ENCODE measurements at places on chromosomes 7 and 10.

DNA sequence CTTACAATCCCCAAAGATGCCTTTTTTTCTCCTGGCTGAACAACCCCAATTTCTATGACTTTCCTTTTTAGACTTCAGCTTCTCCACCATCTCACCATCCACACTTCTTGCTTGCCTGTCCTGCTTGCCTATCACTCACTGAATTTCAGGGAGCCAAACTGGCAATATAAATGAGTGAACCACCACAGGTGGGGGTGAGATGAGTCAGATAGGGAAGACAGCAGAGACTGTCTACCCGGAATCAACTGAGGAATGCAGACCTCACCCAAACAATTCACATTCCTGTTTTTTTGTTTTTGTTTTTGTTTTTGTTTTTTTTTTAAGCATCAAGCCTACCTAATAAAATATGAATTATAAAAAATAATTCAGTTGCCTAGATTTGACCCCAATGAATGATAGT, 273.8 kb downstream of the NRG3 start:
- DNase-seq, result no peak

DNA sequence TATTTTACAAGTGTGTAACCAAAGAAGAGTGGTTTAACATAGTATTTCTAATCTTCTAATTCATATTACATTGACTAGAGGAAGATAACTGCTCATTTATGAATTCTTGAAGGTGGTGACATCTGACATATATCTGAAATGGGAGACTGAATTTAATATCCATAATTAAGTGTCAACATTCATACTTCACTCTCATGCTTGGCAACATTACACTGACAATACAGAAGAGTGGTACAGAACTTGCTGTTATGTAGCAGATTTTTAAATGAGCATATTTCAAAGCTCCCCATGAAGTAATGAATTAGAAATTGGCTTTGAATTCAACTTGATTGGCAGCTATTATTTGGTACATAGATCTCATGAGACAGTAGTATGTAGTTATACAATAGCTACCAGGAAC, 125.8 kb upstream of the POT1 start:
- DNase-seq, result no peak

- no peak for DNase-seq
These were observed 191.9 kb downstream of the ELFN1 start for GRCh38 chr7:1861799-1862458.

GRCh38 chr10:71598621-71599055, 120.9 kb downstream of the C10orf105 start:
- DNase-seq, result no peak

- DNase-seq, result no peak
These were observed 16.2 kb upstream of the ICA1 start for GRCh38 chr7:8278183-8278582.

GRCh38 chr7:38535073-38535472, 96.1 kb downstream of the AMPH start:
- DNase-seq, result no peak

GRCh38 chr10:47339186-47339735, 8.9 kb upstream of the RBP3 start:
- no peak for DNase-seq

Data from NK-92 treated with Interleukin-12 subunit alpha and Interleukin-12 subunit beta, amount 100 ng/mL, for 24 hours (cell line).